ENCODE measurements at places on chromosomes 13 and 19.
A peak's percentile ranks its signal among the peaks of the same experiment; 100 is the strongest.

DNA sequence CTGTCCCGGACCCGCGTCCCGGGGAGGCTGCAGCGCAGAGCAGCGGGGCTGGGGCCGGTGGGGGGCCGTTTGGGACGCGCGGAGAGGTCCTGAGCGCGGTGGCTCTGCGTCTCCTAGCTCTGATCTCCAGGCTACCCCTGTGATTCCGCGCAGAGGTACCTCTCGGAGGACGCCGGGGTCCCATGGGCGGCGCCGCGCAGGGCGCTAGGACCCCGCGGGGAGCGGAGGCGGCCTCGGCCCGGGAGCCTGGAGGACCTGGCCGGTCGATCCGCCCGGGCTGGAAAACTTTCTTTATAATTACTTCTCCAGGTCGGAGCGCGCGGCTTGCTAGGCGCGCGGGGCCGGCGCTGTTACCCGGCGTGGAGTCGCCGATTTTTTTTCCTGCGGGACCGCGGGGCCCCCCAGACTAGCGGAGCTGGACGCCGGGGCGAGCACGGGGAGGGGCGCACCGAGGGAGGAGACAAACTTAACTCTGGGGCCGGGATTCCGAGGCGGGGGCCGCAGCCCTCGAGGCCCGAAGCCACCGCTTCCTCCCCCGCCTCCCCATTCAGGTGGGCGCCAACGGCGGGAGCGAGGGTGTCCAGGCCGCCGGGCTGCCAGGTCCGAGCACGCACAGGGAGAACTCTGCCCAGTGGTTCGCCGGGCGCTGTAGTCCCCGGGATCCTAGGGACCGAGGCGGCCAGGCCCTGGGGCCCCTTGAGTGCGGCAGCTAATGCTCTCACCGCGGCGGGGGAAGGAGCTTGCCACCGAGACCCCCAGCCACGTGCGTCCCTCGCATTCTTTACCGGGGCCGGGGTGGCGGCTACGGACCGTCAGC, 848 bp upstream of the CEBPA start:
- H3K36me3 ChIP-seq: no peaks in the 10 kb centered on the region
- no peak overlapping the region for H3K27ac ChIP-seq
- DNase-seq: peak; percentile 66
- H3K4me3 ChIP-seq: peak overlapping the region; percentile 77

DNA sequence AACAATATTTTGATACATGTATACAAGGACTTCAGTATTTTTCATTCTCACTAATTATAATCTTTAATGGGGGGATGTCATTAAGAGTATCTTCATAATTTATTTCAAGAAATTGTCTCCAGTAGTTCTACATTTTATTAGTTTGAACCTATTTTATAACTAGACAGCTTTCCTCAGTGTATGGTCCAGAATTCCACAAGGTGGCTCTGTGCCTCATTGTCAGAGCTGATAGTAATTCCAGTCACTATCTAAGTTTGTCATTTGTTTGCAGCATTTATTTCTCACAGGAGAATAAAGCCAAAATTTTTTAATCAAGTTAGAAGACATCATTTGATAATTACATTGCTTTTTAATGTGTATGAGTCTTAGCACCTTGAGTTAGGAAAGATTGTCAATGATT, 1633.0 kb upstream of the PCDH20 start:
- H3K27me3 ChIP-seq: no peaks in the 10 kb centered on the region
- no peak overlapping the region for H3K27ac ChIP-seq
- no peaks in the 10 kb centered on the region for H3K4me1 ChIP-seq
- DNase-seq: no peak
- no peaks in the 10 kb centered on the region for H3K36me3 ChIP-seq

GRCh38 chr13:28045861-28046260, 54.5 kb downstream of the FLT3 start:
- no peak overlapping the region for H3K4me3 ChIP-seq
- no peaks in the 10 kb centered on the region for H3K36me3 ChIP-seq
- peaks cover 22% of the 10 kb centered on the region for H3K27me3 ChIP-seq

- no peaks in the 10 kb centered on the region for H3K36me3 ChIP-seq
- H3K27me3 ChIP-seq: no peaks in the 10 kb centered on the region
- H3K4me3 ChIP-seq: peak overlapping the region; percentile 92
- H3K4me1 ChIP-seq: no peaks in the 10 kb centered on the region
Observed at GRCh38 chr13:46050771-46051170, 1.8 kb downstream of the ZC3H13 start.

GRCh38 chr13:87788363-87788762, 117.2 kb downstream of the SLITRK5 start:
- DNase-seq: no peak
- no peak overlapping the region for H3K4me3 ChIP-seq
- no peaks in the 10 kb centered on the region for H3K36me3 ChIP-seq
- H3K27me3 ChIP-seq: no peaks in the 10 kb centered on the region

- DNase-seq: no peak
- no peak overlapping the region for H3K4me3 ChIP-seq
- no peaks in the 10 kb centered on the region for H3K36me3 ChIP-seq
- no peaks in the 10 kb centered on the region for H3K27me3 ChIP-seq
- H3K4me1 ChIP-seq: no peaks in the 10 kb centered on the region
- H3K27ac ChIP-seq: no peak overlapping the region
Observed at GRCh38 chr13:99140831-99141230, 59.8 kb upstream of the UBAC2 start.

DNA sequence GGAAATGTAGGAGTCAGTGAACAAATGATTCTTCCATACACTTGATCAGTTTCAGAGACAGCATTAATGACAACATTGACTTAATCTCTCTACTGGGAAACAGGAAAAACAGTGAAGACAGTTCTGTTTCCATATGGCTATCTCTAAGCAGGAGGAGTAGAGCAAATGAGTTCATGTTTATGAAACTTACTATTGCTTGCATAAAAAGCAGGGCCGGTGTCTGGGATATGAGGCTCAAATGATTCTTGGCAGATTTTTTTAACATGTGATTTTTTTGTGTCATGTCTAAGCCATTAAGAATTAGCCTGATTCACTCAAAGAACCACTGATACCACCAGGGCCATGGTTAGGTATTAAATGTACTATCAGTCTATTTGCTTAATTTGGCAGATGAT, 141.9 kb downstream of the SLC7A1 start:
- no peaks in the 10 kb centered on the region for H3K36me3 ChIP-seq
- peaks cover 2% of the 10 kb centered on the region for H3K4me1 ChIP-seq
- no peak overlapping the region for H3K27ac ChIP-seq
- no peak for DNase-seq
- H3K27me3 ChIP-seq: no peaks in the 10 kb centered on the region

DNA sequence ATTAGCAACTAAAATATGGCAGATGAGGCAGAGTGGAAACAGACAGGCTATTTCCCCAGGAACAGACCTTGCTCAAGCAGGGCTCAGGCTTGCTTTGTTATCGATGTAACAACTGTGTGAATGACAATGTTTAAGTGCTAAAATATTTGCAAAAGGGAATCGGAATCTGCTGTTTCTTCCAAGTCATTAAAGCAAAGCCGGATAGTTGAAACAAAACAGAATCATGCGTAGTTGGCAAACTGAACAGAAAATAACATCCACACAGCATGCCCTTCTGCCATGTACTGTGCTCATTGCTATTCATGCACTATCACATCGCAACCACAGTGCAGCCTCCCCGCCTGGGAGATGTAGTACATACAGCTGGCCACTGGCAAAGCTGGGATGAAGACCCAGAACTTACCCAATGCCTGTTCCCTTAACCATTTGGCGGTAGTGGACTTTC, 799.1 kb downstream of the DIAPH3 start:
- no peaks in the 10 kb centered on the region for H3K27me3 ChIP-seq
- no peaks in the 10 kb centered on the region for H3K4me1 ChIP-seq
- no peaks in the 10 kb centered on the region for H3K36me3 ChIP-seq

GRCh38 chr19:27618006-27618405, 1594.9 kb downstream of the UQCRFS1 start:
- H3K4me3 ChIP-seq: no peak overlapping the region
- H3K36me3 ChIP-seq: no peaks in the 10 kb centered on the region
- H3K27me3 ChIP-seq: no peaks in the 10 kb centered on the region
- no peak overlapping the region for H3K27ac ChIP-seq
- DNase-seq: no peak

DNA sequence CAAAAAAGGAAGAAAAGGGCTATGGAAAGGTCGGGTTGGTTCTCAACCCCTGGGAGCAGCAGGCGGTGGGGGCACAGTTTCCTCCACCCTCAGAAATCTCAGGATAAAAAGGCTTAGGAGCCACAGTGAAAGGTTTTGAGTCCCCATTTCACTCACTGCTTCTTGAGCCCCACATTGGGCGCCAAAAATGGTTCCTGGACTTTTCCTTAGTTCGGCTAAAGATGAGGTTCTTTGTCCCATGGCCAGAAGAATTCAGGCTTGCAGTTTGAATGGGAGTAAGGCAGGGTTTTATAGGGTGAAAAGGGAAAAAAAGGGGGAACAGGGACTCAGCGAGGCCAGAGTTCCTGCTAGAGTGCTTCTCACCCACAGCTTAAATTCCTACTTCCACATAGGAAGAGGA, 179.5 kb downstream of the GGACT start:
- peak overlapping the region; percentile 31 for H3K4me3 ChIP-seq
- peaks cover 29% of the 10 kb centered on the region for H3K36me3 ChIP-seq
- no peaks in the 10 kb centered on the region for H3K27me3 ChIP-seq
- DNase-seq: peak; percentile 28
- H3K27ac ChIP-seq: no peak overlapping the region

DNA sequence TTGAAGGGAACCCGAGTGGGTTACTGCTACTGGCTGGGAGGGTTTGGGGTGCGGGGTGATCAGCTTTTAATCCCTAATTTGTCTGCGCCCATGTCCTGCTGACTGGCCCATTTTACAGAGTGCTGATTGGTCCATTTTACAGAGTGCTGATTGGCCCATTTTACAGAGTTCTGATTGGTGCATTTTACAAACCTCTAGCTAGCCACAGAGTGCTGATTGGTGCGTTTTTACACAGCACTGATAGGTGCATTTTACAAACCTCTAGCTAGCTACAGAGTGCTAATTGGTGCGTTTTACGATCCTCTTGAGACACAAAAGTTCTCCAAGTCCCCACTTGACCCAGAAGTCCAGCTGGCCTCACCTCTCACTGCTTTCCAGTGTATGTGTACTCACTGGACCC, 43.2 kb downstream of the MTMR6 start:
- no peak overlapping the region for H3K4me3 ChIP-seq
- peaks cover 9% of the 10 kb centered on the region for H3K36me3 ChIP-seq
- DNase-seq: no peak
- no peaks in the 10 kb centered on the region for H3K27me3 ChIP-seq

DNA sequence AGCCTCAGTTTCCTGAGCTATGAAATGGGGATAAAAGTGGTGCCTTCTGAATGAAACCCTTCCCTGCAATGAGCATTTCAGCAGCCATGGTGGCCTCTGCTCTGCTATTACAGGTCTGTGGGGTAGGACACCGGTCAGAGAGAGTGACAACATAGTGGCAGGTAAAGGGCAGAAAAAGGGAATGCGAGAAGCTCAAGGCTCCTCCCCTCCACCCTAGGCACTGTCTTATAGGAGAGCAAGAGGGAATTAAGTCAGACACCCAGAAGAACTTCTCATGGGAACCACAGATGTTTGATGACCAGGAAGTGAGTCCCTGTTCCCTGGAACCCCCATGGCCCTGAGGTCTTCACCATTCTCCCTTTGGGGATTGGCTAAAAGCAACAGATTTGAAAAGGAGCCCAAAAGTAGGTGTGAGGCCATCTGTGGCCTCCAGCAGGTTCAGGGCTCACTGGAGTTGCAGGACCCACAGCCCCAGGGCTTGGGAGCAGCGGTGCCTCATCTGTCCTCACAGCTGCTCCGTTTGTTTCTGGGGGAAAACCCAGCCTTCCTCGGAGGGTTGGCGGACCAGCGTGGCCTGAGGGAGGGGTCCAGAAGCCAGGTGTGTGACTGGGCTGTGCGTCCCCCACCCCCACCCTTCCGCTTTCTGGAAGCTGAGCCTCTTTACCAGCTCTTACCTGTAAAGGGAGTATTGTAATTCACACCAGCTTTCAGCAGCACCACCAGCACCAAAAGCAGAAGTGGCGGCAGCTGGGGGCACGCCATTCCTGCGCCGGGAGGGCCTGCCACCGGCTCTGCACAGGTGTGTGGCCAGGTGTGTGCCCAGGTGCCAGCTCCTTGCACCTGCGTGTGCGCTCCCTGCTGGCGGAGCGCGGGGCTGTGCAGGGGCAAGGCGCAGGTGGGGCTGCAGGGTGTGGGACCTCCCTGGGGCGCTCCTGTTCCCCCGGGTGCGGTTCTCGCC, 19.4 kb downstream of the IQCN start:
- no peak overlapping the region for H3K27ac ChIP-seq
- no peaks in the 10 kb centered on the region for H3K4me1 ChIP-seq
- no peak for DNase-seq
- H3K4me3 ChIP-seq: no peak overlapping the region
- H3K27me3 ChIP-seq: peaks cover 22% of the 10 kb centered on the region
- H3K36me3 ChIP-seq: no peaks in the 10 kb centered on the region

GRCh38 chr13:98098516-98098915, 44.4 kb upstream of the FARP1 start:
- no peaks in the 10 kb centered on the region for H3K27me3 ChIP-seq
- no peak overlapping the region for H3K4me3 ChIP-seq
- no peak overlapping the region for H3K27ac ChIP-seq
- no peaks in the 10 kb centered on the region for H3K36me3 ChIP-seq

DNA sequence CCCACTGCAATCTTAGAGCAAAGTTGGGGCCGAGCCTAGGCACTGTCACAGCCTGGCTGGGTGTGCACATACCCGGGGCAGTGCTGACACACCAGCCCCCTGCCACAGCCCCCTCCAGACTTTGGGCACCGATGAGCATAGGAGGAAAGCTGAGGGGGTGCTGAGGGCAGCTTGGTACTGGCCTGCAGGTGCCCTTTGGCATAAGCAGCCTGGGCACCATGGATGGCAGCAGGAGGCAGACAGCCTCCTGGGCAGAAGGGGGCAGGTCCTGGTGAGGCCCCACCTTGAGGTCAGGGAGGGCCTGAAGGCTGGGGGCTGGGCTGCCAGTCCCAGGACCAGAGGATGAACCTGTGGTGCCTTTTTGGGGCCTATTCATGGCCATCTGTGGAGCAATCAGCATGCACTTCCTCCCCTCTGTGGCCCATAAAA, 8.2 kb downstream of the IGFL4 start:
- DNase-seq: no peak
- no peak overlapping the region for H3K4me3 ChIP-seq

DNA sequence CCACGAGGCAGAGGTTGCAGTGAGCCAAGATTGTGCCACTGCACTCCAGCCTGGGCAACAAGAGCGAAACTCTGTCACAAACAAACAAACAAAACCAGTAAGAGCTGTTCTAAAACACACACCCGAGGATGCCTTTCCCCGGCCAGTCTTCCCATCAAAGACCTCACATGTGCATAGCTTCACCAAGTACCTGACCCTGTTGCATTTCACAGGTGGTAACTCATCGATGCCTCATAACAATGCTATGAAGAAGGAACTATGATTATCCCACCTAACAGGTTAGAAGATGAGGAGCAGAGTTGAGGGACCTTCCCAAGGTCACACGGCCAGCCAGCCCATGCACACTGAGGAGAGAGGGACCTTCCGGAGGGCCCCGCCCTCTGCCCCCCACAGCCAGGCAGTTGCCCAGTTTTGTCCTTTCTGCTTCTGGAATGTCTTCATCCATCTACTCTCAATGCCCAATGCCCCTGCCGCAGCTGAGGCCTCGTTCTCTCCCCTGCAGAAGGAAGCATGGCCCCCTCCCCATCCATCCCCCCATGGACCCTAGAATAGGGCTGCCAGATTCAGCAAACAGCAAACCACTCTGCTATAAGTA, 16.8 kb upstream of the LENG8 start:
- no peak overlapping the region for H3K27ac ChIP-seq
- no peak for DNase-seq
- H3K27me3 ChIP-seq: peaks cover 27% of the 10 kb centered on the region
- peaks cover 34% of the 10 kb centered on the region for H3K4me1 ChIP-seq
- H3K36me3 ChIP-seq: peaks cover 8% of the 10 kb centered on the region

Measured in mesenchymal stem cell (in vitro differentiated cells and primary cell).